ENCODE measurements at places on chromosomes 11 and 22. TPM values are rescaled to one million over a fixed set of nuclear protein-coding genes. Genes with fewer than 3 reads are reported as not detected.
A peak's percentile ranks its signal among the peaks of the same experiment; 100 is the strongest.

- no peak for DNase-seq
Observed at GRCh38 chr11:8947230-8947943, 4.6 kb upstream of the ASCL3 start.

- DNase-seq = no peak
Observed at GRCh38 chr22:42872821-42873220, 15.7 kb upstream of the ARFGAP3 start.

PHETA2 gene
- total RNA-seq = 26.0 TPM

PTPN5 gene
- total RNA-seq = 0.21 TPM

DNA sequence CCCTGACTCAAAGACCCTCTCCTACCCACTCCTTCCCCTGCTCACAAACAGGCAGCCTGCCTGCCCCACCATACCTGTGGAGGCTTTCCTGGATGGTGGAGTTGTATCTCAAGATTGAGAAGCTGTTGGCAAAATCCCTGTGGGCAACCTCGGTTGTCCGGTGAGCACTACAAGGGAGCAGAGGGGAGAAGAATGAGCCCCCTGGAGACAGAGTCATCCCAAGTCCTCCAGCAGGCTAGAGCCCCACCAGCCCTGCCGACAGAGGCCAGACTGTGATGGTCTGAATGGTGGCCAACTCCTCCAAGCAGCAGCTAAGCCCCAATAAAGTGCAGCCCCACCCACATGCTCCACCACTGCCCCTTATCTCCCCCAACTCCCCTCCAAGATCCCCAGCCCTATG is 17.5 kb downstream of the TMPRSS13 start:
- DNase-seq = no peak

GRCh38 chr22:24437741-24438328 is 10.4 kb downstream of the ADORA2A start:
- no peak for DNase-seq

NXPE1 gene
- total RNA-seq = not detected

LIF gene
- 4.8 TPM for total RNA-seq

ISX gene
- total RNA-seq = not detected

DNA sequence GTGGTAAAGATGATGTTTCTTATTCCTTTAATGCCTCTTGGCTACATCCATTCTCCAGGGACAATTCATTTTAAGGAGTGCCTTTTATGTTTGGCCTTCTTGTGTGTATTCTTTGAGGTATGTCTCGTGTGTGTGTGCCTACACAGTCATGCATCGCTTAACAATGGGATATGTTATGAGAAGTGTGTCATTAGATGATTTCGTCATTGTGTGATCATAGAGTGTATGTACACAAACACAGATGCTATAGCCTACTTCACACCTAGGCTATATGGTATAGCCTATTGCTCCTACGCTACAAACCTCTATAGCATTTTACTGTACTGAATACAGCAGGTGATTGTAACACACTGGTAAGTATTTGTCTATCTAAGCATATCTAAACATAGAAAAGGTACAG is 23.0 kb downstream of the ZNF202 start:
- no peak for DNase-seq

DNA sequence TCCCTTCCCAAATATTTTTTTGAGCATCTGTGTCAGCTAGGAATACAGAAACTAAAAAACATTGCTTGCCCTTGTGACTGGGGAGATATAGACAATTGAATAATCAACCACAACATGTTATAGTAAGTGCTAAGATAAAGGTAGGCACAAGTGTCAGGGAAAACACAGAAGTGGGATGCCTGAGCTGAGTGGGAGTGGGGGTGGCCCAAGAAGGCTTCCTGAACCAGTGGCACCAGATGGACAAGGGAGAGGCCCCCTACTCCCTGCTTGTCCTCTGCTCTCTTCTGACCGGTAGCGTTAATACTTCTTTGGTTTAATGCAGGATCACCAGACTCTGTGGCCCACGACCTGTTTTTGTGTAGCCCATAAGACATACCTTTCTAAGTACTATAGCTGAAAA is 48.8 kb downstream of the PACS1 start:
- DNase-seq = no peak

DNA sequence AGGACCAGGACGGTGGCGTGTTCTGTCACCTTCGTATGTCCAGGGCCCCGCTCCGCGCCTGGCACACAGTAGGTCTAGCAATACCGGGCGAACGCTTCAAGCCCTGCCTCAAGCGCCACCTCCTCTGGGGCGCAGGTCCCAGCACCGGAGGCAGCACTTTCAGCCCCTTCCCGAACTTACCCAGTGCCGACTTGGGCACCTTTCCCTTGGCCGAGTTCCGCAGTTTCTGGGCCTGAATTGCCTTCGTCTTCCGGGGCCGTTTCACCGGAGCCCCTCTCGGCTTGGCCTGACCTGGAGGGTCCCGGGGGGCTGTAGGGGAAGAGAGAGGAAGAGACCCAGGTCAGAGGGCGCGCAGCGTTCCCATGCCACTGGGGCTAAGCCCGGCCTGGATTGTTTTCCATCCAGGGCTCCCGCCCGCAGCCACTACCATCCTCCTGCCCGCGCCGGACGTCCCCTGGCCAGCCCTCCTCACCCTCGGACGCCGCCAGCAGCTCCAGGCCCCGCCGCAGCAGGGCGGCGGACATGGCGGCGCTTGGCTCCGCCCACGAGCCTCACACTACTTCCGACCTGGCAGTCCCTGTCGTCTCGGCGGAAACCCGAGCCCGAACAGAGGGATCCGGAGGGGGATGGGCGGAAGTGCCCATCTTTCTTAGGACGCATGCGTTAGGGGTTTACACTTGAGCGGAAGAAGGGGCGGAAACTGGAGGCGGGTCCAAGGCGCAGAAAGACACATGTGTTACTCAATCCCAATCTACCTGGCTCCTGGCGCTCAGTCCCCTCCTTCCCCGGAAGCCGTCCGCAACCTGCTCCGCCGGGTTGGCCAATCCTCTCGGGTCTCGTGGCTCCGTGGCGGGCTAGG is at the start of gene RPS19BP1:
Gene RPS19BP1, minus strand, starts transcription at position 534 of the 859 bp plus-strand sequence. Its CDS starts 10 bp downstream, at position 524.
- DNase-seq = peak; percentile 98

PNPLA3 gene
- 0.37 TPM for total RNA-seq

HBG1 gene
- total RNA-seq = 39.3 TPM

LAYN gene
- 19.2 TPM for total RNA-seq

- no peak for DNase-seq
Observed at GRCh38 chr11:134975866-134976376, 563.9 kb upstream of the B3GAT1 start.

DNA sequence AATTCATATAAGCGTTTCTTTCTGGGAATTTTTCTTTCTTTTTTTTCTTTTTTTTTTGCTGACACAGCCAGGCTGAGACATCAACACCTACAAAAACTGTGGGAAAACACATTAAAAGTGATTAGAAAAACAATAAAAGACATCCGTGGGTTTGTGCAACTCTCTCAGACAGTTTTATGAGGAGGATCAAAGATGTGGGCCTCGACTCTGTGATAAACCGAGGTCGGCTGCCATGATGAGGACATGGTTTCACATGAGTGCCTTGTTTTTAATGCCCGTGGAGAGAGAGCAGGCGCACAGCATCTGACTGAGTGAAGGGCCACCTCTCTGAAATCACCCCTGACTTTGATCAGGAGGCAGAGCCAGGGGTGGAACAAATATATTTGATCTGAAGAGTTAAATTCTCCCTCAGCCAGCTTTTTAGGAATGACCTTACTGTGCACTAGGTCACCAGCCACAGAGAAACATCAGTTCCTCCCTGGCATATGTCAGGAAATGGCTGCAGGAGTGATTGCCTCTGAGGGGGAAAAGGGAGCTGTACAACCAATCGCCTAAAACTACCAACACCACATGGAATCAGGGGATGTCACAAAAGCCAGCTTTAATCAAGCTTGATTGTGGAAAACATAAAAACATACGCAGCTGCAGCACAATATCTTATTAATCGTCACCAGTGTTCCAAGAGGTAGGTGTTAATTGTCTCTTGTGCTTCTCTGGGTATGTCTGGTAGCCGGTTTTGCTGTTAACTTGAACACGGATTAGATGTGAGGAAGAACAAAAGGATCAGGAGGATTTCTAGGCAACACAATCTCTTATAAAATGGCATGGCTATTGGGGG is 164.7 kb downstream of the MAML2 start:
- DNase-seq = no peak

DNA sequence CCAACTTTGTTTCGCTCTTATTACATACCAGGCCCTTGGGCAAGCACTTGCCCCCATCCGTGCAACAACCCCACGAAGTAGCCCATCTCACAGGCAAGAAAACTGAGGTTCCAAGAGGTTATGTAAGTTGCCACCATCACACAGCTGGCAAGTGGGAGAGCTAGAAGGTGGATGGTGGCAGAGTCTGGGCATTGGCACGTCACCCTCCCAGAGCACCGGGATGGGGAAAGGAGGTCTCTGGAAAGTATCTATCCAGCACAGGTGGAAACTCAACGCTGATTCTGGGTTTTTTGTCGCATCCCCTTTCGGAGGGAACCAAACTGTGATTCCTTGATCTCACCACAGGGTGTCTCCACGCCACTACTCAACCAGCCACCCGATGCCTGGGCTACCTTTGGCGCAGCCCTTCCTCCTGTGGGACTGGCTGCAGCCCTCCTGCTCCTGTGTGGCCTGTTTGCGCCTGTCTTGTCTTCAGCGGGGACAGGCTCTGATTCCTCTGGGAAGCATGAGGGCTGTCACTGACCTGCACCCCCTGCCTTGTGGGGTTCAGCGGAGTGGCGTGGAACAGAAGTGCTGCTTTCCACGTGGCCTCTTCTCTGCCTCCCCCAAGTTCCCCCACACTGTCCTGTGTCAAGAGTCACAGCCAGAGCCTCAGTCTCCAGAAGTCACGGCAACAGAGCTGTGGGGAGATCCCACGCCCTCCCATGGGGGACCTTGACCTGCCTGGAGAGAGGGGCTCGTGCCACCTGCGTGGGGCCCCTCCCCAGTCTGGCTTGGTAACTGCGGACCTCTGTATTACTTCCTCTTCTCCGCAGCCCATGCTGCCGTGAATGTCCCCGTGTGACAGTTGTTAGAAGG is 34.4 kb upstream of the TRIM29 start:
- no peak for DNase-seq

MCAM gene
- 154 TPM for total RNA-seq

OR8D4 gene
- 0.21 TPM for total RNA-seq

SESN3 gene
- total RNA-seq = 165 TPM

ANO9 gene
- 1.3 TPM for total RNA-seq

GRCh38 chr11:78048561-78048960 is 15.1 kb upstream of the THRSP start:
- DNase-seq = no peak

- no peak for DNase-seq
Observed at GRCh38 chr11:126006068-126006467, 56.6 kb downstream of the CDON start.

GRCh38 chr11:129722529-129722928 is 93.1 kb upstream of the TMEM45B start:
- DNase-seq = no peak

B4GALNT4 gene
- total RNA-seq = 13.4 TPM

TMPRSS13 gene
- 0.63 TPM for total RNA-seq

GRCh38 chr11:56887940-56888339 is 100.8 kb upstream of the OR5AK2 start:
- no peak for DNase-seq

GRCh38 chr11:79276736-79277325 is 164.0 kb downstream of the TENM4 start:
- DNase-seq = no peak

- no peak for DNase-seq
Observed at GRCh38 chr11:112570333-112570732, 309.7 kb upstream of the PLET1 start.

DBX1 gene
- total RNA-seq = not detected

GRCh38 chr11:117876341-117877119 is at the start of gene FXYD6:
Gene FXYD6, minus strand, starts transcription at chr11:117876658. Its CDS starts 33,882 bp downstream, at chr11:117842776.
- DNase-seq = peak; percentile 84

OR4C16 gene
- not detected for total RNA-seq

DNA sequence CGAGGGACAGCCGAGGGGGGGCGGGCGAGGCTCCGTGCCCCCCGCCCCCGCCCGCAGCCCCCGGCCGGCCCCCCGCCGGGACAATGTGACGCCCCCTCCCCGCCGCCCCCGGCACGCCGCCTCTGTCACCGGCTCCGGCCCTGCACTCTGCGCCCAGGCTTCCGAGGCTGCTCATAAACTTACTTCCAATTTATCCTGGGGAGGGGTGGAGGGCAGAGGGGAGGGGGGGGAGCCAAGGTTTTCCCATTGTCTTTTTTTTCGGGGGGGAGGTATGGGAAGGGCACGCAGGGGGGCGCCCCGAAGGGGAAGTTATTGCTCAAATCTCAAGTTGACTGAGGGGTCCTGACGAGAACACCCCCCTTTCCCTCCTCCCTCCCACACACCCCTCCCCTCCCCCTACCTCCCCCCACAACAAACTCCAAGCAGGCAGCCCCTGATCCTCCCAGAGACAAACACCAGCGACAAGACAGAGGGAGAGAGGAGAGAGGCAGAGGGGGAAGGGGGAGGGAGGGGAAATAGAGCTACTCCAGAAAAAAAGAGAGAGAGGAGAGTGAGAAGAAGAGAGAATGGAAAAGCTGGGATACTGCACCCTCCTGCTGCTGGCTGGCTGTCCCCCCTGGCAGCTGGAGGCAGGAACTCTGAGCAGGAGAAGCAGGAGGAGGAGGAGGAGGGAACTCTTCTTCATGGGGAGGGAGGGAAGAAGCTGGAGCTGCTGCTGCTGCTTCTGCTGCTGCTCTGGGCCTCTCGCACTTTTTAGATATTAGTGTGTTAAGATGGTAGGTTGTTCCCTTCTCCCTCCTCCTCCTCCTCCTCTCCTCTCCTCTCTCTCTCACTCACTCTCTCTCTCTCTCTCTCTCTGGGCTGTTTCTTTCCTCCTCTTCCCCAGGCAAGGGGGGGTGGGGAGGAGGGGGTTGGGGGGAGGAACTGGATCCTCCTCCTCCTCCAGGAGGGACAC is 631 bp downstream of the PHF21A start:
- DNase-seq = peak; percentile 69

DNA sequence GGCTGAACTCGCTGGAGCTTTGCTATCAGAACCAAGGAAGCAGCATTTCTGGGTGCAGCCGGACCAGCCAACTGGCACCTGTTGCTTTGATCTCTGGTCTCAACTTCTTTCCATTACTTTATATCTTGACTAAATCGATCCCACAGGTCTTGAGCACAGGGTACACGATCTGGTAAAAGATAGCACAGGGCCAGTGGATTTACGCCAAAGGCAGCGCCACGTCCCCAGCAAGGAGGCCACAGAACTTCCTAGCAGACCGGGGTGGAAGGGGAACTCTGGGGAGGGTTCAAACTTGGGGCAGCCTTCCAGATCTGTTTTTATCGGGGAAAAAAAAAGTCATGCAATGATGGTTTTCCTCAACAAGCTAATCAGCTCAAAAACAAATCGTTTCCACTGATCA is 14.0 kb downstream of the VPS37C start:
- DNase-seq = no peak
